IMR-90 (cell line): ENCODE measurements at places on chromosomes 6 and 20. TPM values are rescaled to one million over a fixed set of nuclear protein-coding genes. Genes with fewer than 3 reads are reported as not detected.

DNA sequence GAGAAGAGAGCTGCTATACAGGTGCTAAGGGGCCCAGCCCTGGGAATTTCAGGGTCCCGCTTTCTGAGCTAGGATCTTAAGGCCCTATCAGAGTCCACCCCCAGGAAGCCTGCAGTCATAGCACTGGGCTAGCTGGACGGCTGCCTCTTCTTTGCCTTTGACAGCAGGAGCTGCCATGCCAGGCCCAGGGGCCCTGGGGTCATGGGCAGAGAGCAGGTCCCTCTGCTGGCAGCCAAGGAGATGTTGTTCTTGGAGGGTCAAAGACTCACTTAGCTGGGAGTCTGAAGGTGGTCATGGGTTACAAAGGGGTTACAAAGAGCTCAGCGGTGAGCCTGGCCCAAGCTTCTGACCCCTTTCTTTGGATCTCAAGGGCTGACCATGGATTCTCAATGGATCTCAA, 52.7 kb downstream of the RPP21 start:
- DNase-seq: no peak

- no peak for DNase-seq
Observed at GRCh38 chr20:31667315-31668285, 29.9 kb downstream of the COX4I2 start.

GRCh38 chr6:14542670-14543366, 425.2 kb downstream of the CD83 start:
- DNase-seq: peak; percentile 96

DNA sequence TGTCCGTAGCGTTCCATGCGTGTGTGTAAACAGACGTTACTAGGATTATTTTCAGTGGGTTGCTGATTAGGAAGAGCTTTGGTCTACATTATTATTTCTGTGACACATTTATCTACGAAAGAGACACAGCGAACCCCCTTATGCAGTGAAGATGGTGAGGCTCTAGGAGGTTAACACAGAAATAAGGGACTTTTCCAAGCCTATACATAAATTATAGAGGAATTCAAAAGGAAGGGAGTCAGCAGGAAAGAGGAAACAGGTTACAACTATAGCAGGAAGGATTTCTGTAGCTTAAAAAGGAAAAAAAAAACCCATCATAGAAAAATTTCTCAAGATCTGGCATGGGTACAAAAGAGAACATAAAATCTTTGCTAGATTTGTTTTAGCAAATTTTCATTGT, 12.9 kb upstream of the RPS6KA2 start:
- DNase-seq: no peak

- DNase-seq: no peak
Observed at GRCh38 chr6:149909701-149910470, 12.0 kb upstream of the RAET1E start.

GRCh38 chr6:3561725-3562124, 104.9 kb upstream of the SLC22A23 start:
- DNase-seq: peak; percentile 35

DNA sequence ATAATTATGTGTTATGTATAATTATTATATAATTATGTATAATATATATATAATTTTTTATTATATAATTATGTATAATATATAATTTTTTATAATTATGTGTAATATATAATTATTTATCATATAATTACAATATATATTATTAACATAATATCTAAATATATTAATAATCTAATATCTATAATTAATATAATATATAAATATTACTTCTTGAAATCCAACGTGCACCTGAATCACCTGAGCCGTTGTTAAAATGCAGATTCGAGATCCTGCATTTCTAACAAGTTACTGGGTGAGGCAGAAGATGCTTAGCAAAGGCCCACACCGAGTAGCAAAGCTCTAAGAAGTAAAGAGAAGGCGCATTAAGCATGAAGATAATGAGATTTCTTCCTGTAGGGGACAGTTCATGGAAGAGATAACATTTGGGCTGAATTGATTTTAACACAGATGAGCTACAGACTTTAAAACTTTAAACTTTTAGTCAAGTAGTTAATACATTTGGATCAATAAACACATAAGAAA, 406.4 kb upstream of the PLCB4 start:
- DNase-seq: no peak

GRCh38 chr6:156175971-156176421, 601.2 kb upstream of the ARID1B start:
- DNase-seq: no peak

DNA sequence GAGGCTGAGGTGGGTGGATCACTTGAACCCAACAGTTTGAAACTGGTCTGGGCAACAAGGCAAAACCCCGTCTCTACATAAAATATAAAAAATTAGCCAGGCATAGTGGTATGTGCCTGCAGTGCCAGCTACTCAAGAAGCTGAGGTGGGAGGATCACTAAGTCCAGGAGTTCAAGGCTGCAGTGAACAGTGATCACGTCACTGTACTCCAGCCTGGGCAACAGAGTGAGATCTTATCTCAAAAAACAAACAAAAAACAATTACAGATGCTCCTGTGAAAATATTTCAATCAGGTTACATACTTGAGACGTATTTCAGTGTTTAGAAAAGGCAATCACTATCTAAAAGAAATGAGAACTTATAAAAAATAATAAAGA, 33.8 kb downstream of the RANBP9 start:
- DNase-seq: no peak

GRCh38 chr20:40687384-40688128, 1.5 kb downstream of the MAFB start:
- no peak for DNase-seq

DNA sequence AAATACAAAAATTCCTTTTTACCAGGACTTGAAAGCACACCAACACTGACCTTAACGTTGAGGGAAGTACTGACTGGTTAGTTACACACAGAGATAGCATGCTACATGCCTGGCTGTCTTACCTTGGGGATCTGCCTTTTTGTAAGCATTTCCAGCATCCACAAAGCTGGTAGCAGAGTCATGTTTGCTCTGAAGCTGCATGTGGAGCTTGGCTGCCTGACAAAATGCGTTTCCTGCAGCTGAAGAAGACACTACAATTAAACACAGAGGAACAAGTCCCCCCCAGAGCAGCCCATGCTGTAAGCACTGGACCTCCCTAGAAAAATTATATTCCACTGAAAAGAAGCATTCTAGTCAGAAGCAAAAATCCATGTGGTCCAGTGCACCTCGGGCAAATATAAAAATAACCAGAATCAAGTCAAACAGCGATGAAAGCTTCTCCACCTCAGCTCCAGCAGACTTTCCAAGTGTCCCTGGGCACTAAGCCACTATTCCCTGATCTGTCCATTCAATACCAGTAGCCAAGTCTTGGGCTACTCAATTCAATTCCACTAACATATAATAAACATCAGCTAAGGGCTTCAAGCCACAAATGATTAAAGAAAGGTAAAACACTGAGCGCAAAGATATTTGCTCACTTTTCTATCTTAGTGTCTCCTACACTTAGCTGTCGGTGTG, 24.2 kb downstream of the NAPB start:
- DNase-seq: peak; percentile 21

The CTAGE9 gene
- not detected in 2 replicates for total RNA-seq

The LKAAEAR1 gene
- total RNA-seq: not detected in 2 replicates

The CRISP2 gene
- not detected in 2 replicates for total RNA-seq

The STMND1 gene
- total RNA-seq: not detected in 2 replicates

The HCRTR2 gene
- total RNA-seq: under 0.01 TPM in 1 of 2 replicates, not detected in the other

DNA sequence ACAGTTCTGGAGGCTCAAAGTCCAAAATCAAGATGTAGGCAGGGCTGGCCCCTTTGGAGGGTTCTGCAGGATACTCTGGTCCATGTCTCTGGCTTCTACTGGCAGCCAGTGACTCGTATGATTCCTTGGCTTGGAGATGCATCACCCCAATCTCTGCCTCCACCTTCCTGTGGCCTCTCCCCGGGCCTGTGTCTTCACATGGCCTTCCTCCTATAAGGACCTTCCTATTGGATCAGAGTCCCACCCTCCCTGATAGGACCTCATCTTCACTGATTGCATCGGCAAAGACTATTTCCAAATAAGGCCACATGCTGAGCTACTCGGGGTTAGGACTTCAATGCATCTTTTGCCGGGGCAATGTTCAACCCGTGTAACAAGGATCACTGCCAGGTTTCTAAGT, 509.0 kb downstream of the CD83 start:
- DNase-seq: peak; percentile 21

The BNIP5 gene
- total RNA-seq: not detected in 2 replicates

DNA sequence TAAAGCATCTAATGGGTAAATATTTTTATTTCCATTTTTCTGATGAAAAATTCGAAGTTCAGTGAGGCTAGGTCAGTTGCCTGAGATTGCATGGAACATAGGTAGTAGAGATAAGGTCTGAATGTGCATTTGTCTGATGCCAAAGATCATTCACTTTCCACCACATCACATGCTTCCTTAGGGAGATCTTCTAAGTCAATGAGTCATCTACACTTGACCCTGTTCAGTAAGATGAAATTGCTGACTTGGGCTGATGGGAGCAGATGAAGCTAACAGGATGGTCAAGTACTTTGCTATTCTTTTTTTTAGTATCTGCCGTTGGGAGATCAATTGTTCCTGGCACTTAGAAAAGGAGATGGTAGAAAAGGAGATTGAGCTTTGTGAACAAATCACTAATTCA, 511.3 kb downstream of the PHF3 start:
- DNase-seq: no peak

- DNase-seq: no peak
Observed at GRCh38 chr20:32195581-32195980, 12.0 kb downstream of the PLAGL2 start.

The MYO6 gene
- total RNA-seq: 6.8 and 9.4 TPM in 2 replicates

The GSS gene
- 70.5 and 90.0 TPM in 2 replicates for total RNA-seq

GRCh38 chr6:130922922-130923321, 95.7 kb downstream of the SMLR1 start:
- no peak for DNase-seq

The TTK gene
- total RNA-seq: 21.5 and 35.3 TPM in 2 replicates

The SRMS gene
- total RNA-seq: not detected in 2 replicates

The LAMA2 gene
- 12.5 and 13.3 TPM in 2 replicates for total RNA-seq
